GM12865 (cell line): ENCODE measurements at places on chromosomes 4 and X.

- DNase-seq, result no peak
These were observed 84.1 kb upstream of the GK2 start for GRCh38 chr4:79492148-79492547.

GRCh38 chr4:172989984-172990820 is 178.4 kb upstream of the GALNT7 start:
- DNase-seq, result no peak

- no peak for DNase-seq
These were observed 27.4 kb downstream of the NOCT start for GRCh38 chr4:139042981-139043460.

- DNase-seq, result no peak
These were observed 126.6 kb downstream of the PALLD start for GRCh38 chr4:168623484-168623883.

- no peak for DNase-seq
These were observed 38.9 kb upstream of the MAMLD1 start for GRCh38 chrX:150324035-150324728.

DNA sequence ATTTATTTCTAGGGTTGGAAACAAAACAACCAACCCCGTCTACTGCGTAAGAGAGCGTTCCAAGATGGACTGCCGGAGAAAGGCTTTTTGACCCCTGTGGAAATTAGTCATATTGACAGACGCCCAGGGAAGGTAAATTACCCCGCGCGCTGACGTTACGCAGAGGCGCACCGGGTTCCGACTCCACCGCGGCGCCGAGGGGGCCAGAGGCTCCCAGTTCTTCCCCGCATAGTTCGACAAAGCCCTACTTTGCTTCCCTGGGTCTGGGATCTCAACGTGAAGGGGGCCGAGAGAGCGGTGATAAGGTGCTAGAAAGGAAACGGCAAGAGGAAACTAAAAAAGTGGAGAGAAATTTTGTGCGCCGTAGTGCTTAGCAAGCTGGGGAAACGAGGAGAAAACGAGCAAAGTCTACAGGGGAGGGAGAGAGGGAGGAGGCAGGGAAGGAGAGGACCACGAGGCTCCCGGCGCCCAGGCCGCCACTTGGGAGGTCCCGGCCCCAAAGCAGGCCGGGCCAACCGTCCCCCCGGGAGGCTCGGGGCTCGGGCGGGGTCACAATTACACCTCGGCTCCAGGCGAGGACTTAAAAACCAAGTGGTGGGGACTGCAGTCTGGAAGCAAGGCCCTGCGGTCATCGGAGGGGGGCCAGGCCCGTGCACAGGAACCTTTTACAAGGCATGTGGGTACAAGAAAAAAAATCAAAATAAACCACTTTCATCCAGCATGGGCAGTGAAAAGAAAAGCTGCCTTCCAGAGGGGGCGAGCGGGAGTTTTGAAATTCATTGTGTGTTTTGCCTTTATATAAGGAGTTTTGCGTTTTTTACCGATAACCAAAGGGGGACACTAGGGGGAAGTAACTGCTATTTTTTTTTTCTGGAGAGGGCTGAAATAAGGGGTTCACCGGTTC is 13.2 kb downstream of the HAND2 start:
- no peak for DNase-seq

GRCh38 chr4:110361921-110362320 is 114.0 kb upstream of the ENPEP start:
- DNase-seq, result peak; percentile 22

DNA sequence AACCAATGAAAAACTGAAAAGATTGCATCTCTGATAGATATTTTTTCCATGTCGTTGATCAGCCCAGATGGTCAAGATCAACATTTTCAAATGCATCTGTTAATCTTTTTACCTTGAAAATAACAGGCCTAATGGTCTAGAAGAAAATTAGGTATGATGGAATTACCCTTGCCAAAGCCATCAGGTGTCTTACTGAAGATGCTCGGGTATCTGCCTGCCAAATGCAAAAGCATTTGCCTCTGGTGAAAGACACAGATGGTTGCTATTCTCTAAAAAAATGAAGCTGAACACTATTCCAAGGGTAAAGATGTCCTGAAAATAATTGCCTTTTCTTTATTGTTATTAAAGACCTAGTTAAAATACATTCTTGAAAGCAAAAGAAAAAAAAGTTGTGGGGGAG is 126.0 kb downstream of the FNIP2 start:
- no peak for DNase-seq

DNA sequence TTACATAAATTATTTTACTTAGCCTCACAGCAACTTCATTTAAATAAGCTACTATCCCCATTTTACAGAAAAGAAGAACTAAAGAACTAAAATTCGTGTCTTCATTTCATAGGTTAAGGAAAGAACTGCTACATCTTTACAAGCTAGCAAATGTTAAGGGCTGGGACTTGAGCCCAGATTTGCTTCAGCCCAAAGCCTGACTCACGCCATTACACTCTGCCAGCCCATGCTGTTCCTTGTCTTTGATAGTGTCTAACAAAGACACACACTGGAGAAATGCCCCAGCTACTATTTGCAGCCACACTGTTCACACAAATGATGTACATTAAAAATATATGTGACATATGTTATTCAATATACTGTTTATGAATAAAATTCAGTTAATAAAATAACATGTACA is 29.0 kb upstream of the ERVMER34-1 start:
- DNase-seq, result no peak

- DNase-seq, result no peak
These were observed 26.9 kb downstream of the CRLF2 start for GRCh38 chrX:1185561-1185960.

DNA sequence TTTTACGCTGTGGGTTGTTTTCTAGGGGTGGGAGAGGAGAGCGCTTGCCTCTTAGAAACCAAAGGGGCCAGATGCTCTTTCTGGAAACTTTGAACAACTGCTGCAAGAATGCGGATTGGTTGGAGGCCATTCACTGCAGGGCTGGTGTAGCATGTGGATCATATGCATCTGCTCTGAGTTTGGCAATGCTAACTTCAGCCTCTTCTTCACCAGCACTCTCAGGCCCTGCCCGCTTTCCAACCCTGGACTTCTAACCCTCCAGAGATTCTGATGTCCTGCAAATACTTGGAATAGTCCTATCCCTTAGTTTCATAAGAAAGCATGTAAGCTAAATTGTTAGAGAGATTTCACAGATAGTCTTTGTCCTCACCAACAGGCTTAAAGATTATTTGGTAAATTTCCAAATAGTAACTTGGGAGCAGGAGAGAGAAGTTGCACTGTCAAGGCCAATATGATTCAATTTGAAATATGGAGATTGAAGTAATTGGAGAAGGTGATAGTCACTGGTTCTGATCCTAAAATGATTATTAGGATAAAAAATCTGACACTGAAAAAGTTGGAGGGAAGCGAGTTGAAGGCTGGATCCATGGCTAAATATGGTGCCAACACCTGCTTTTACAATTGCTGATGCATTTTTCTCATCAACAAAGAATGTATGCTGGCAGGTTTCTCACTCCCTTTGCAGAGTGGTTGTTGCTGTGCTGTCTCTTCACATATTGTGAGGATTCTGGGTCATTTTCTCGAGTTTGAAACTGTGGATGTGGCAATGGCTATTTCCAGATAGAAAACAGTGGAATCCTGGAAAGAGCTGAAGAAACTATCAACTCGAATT is 210.4 kb downstream of the PTTG2 start:
- DNase-seq, result no peak

DNA sequence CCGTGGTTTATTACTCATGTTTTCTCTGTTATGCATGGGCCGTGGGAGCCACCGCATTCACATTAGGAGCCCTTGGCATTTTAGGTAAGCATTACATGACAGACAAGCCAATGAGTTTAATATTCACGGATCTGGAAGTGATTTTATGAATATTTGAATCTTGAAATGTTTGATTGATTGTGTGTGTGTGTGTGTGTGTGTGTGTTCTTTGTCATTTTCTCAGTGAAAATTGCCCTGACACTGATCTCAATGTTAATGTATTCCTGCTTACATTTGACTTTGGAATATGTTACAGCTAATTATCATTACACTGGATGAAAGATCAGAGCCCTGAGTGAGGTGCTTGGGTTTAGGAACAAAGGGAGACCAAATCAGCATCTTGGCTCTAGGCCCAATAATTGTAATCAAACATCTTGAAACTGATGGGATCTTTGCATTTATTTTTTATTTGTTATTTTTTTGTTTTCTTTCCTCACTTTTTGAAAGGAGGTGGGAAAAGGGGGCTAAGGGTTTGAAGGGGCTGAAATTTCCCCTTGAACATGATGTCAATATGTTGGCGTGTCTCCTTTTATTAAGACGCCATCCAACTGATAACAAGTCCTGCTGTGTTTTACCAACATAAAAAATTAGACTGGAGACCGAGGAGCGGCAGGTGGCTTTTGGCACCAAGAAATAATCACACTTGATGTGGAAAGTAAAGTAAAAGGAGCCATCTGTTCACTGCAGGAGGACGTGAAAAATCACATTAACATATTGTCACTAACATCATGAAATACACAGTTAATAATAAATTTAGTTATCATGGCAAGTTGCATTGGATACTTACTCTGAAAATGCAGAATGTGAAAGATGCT is 5.2 kb upstream of the GK2 start:
- no peak for DNase-seq

DNA sequence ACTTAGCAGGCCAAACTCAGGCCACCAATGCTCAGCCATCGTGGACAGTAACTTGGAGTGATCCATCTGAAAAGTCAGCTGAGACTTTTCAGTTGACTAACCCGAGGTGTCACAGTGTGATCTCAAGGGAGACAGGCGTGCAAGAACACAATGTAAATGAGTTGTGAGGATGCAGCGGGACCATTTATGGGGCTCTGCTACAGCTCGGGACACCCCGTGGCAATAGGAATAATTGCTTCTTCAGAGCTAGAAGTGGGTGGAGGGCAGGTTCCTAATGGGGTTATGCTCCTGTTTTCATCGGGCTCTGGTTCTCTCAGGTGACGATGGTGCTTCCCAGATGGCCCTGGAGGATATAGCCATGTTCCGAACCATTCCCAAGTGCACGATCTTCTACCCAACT is 27.3 kb downstream of the TKTL1 start:
- no peak for DNase-seq

DNA sequence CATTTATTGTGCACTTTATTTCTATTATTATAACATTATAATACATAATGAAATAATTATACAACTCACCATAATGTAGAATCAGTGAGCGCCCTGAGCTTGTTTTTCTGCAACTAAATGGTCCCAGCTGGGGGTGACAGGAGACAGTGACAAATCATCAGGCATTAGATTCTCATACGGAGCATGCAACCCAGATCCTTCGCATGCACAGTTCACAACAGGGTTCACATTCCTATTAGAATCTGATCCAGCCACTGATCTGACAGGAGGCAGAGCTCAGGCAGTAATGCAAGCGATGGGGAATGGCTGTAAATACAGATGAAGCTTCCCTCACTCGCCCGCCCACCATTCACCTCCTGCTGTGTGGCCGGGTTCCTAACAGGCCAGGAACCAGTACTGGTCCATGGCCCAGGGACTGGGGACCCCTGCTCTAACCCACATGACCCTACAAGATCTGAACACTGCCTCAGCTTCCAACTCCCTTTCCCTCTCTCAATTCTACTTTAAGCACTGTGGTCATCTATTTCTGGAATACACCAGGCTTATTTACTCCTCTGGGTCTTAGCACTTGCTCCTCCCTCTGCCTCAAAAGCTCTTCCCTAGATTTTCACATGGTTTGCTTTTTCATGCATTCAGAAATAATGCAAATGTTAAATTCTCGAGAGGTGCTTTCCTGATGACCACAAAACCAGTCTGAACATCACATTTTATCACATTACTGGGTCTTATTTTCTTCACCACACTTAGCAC is 166.8 kb upstream of the HCCS start:
- no peak for DNase-seq

DNA sequence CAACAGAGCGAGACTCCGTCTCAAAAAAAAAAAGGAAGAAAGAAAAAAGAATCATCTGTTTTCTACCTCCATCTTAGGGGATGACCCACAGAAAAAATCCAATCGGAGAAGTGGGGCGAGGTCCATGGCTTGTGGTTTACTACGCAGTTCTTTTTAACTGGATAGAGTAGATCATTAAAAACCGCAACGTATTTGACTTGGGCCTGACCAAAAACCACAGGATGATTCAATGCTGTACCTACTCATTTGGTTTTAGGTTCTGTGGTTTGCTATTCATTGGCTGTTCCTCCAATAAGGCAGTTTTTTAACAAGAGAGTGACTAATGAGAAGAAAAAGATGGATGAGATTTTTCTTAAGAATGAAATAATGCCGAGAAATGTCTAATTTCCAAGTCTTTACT is 83.7 kb downstream of the FREM3 start:
- peak; percentile 50 for DNase-seq

DNA sequence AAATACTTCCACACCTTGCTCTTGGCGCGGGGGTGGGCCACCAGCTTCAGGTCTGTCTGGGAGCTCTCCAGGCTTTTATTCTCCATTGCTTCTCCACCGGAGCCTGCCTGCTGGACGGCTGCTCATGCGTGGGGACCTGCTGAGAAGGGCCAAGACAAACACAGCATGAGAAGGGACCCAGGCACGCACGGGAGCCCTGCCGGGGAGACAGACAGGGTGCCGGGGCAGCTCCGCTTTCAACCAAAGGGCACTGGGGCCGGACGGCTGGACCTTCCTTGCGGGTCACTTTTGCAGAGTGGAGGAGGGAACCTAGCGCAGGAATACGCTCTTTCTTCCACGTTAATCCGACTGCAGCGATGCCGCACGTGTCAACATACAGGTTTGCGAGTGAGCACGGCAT is 10.1 kb downstream of the DHRSX start:
- no peak for DNase-seq

- DNase-seq, result no peak
These were observed 118.2 kb downstream of the FBXW7 start for GRCh38 chr4:152417673-152418072.

DNA sequence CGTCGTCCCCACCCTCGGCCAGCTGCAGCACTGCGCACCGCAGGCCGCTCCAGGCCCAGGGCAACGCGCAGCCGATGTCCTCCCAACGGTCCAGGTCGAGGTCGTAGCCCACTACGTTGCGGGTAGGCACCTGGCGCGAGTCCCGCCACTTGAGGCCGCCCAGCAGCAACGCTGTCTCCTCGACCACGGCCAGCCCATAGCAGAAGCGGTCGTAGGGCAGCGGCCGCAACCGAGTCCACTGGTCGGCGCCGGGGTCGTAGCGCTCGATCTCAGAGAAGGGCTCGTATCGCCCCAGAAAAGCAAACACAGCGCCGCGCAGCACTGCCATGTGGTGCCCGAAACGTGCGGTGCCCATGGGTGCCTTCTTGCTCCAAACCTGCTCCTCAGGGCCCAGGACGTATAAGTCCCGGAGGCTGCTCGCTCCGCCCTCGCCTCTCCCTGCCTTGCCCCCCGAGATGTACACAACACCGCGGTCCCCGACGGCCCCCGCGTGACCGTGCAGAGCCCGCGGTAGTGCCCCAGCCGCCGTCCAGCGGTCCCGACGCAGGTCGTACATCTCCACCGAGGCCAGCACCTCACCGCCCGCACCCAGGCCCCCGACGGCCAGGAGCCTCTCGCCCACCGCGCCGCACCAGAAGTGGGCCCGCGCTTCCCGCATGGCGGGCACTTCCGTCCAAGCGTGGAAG is 2.1 kb downstream of the KLHL34 start:
- DNase-seq, result no peak

- no peak for DNase-seq
These were observed 271.9 kb downstream of the PABPC4L start for GRCh38 chr4:133929531-133930239.
